ENCODE measurements at places on chromosomes 5 and 9.

DNA sequence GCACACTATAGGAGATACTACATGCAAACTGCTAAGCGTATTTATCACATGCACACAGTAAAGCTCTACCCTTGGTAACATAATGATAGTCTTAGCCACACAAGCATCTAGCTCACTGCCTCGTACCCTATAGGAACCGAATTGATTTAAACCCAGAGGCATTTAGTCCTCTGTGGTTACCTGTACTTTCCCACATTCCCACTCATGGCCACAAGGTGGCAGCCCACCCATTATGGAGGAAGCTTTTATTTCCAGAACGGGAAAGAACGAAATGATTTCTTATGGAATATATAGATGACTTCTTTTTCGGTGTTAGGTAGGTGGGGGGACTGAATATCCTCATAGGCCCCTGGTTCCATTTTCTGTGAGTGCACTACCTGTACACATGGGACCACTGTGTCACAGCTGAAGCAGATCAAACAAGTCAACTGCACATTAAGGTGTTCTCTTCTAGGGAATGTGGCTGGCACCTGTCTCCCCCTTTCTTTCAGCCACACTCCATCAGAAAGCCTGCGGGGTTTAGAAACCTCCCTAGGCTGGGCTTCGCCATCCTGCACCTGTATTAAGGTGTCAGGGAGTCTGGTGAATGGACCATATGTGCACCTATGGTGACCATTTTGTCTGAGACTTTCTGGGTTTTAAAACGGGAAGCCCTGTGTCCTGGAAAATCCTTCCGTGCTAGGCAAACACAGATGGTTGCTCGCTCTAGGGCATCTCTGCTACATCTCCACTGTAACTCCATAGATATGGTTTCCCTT is 313.2 kb downstream of the SLIT3 start:
- peak; percentile 61 for DNase-seq

DNA sequence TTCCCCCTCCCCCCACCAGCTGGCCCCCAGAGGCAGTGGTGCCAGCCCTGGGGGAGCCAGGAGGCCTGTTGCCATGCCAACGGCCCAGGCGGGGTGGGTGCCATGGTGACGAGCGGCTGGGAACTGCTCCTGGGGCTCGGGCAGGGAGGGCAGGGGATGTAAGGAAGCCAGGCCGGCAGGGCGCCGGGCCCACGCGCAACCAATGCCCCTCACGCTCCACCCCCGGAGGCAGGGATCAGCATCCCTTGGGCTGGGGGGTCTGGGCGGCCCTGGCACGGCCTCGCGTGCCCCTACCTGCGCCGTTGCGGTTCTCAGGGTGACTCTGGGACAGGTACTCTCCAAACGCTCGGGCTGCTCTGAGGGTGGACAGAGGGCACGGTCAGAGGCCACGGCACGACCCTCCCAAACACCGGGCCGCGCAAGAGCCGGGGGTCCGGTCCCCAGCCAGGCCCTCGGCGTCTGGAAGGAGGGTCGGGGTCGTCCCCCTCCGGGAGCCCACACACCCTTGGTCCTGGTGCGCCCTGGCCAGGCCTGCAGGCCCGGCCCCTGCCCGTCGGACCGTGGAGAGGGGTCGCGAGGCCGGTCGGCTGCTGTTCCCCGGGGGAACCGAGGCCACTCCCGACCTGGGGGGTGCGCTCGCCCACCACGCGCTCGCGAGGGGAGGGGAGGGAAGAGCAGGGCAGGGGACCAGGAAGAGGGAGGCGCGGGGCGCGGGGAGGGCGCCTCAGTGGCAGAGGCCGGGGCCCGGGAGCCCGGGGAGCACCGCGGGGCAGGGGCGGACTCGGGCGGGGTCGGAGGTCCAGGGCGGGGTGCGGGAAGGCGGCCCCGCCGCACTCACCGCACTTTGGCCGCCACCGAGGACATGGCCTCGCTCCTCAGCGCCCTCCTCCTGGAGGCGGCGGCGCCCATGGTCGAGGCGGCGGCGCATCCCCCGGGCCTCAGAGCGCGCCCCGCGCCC is 661 bp downstream of the NSMF start:
- DNase-seq = no peak

DNA sequence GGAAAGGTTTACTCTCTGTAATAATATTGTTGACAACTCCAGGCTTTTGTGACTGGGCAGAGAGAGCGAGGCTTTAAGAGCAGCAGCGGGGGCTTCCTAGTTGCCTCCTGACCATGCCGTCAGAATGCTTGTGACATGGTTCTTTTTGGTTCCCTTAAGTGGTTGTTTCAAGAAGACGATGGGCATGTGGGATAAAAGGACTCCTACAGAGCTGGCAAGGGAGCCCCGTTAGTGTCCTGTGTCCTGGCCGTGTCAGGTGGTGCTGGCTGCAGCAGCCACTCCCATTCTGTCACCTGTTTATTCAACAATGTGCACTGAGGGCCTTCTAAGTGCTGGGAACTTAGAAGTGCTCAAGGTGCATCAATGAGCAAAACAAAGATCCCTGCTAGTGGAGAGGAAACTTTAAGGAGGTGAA is 19.7 kb downstream of the LCP2 start:
- no peak for DNase-seq

GRCh38 chr5:117888688-117889087 is 1099.7 kb downstream of the DTWD2 start:
- no peak for DNase-seq

DNA sequence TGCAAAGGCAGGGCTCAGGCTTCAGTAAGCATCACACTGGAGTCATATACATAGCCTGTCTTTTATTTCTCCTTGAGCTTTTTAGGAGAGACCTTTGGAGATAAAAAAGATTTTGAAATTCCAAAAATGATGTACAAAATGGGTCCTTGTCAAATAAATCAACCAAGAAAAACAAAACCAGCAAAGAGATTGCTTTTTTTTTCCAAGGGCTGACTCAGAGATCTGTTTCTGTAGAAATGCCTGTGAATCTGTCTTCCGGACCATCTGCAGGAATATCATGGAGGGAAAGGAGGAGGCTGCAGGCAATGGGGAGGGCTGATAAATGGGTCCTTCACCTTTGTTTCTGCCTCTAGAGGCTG is 77.4 kb downstream of the SLIT3 start:
- DNase-seq = peak; percentile 6

- DNase-seq = no peak
These were observed 3.0 kb upstream of the ANKRD31 start for GRCh38 chr5:75239681-75240080.
